ENCODE measurements at places on chromosomes 2 and 18. TPM values are rescaled to one million over a fixed set of nuclear protein-coding genes. Genes with fewer than 3 reads are reported as not detected.

GRCh38 chr2:18626958-18627650 lies 37.7 kb upstream of the NT5C1B start:
- H3K4me1 ChIP-seq, result no peaks in the 10 kb centered on the region
- H3K36me3 ChIP-seq, result no peaks in the 10 kb centered on the region
- DNase-seq, result no peak

SERPINB13 gene
- total RNA-seq, result not detected

GRCh38 chr2:100321179-100321865 lies 979 bp downstream of the LONRF2 start:
- no peaks in the 10 kb centered on the region for H3K36me3 ChIP-seq
- H3K4me1 ChIP-seq, result peaks cover 9% of the 10 kb centered on the region
- no peaks in the 10 kb centered on the region for H3K27me3 ChIP-seq
- peak; percentile 41 for DNase-seq

HOXD10 gene
- not detected for total RNA-seq

- H3K4me1 ChIP-seq, result no peaks in the 10 kb centered on the region
- no peak overlapping the region for H3K4me3 ChIP-seq
- no peaks in the 10 kb centered on the region for H3K27me3 ChIP-seq
- DNase-seq, result no peak
- no peak overlapping the region for H3K27ac ChIP-seq
These were observed 167.1 kb downstream of the PDE1A start for GRCh38 chr2:182259629-182260150.

GRCh38 chr18:12410081-12410481 lies 2.4 kb downstream of the PRELID3A start:
- peak overlapping the region; percentile 53 for H3K27ac ChIP-seq
- H3K4me1 ChIP-seq, result peaks cover 14% of the 10 kb centered on the region
- H3K4me3 ChIP-seq, result no peak overlapping the region
- peak; percentile 39 for DNase-seq

DNA sequence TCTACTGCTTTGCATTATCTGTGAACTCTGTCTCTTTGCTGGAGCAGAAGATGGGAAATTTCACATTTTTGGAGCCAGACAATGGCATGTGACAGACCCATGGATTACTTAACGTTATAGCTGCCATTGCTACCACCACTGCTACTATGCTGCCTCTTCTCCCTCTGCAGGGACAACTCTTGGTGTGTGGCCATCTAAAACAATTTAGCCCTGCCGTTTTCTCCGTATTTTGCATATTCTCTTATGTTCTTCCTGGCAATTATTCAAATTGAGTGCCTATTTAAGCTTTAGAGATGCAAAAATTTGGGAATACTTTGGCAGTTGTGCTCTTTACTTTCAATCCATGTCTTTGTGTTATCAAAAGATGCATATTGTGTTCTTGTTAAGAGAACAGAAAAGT lies 386.8 kb downstream of the XIRP2 start:
- H3K27me3 ChIP-seq, result no peaks in the 10 kb centered on the region
- no peak for DNase-seq
- no peak overlapping the region for H3K4me3 ChIP-seq
- H3K4me1 ChIP-seq, result no peaks in the 10 kb centered on the region
- H3K36me3 ChIP-seq, result no peaks in the 10 kb centered on the region
